ENCODE measurements at places on chromosomes 16 and 17.

GRCh38 chr17:73384926-73385325 is 73.1 kb upstream of the CDC42EP4 start:
- DNase-seq, result no peak

DNA sequence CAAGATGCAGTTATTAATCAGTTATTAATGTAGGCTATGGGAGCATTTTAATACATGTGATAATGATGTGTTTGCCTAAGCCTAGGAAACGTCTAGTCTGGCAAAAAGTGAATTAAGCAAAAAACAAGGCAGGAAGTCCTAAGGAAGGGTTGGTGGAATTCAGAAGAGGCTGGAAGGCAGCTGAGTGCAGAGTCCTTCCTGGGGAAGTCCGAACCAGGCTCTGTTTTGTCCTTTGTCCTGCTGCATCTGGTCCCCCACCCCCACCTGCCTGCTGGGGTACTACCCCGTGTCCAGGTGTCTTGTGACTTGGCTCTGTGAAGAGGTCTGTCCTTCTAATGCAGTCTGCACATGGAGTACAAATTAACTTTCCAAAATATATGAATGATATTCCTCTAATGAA is 1.5 kb upstream of the MYH10 start:
- no peak for DNase-seq

DNA sequence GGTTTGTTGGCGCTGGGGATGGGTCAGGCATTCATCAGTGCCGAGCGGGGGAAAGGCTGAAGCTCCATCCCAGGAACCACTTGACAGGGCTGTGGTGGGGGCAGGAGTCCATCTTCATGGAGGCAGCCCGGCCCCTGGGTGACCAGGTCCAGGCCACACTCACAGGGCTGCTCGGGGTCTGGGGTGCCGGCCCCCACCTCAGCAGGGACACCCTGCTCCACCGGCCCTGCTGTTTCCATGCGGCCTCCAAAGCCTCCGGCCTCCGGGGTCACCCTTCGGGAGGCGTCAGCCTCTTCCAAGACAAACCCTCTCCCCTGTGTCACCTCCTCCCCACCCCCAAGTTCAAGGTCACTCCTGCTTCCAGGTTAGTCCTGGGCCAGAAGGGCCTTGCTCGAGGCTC is 22.1 kb downstream of the GALNS start:
- no peak for DNase-seq

DNA sequence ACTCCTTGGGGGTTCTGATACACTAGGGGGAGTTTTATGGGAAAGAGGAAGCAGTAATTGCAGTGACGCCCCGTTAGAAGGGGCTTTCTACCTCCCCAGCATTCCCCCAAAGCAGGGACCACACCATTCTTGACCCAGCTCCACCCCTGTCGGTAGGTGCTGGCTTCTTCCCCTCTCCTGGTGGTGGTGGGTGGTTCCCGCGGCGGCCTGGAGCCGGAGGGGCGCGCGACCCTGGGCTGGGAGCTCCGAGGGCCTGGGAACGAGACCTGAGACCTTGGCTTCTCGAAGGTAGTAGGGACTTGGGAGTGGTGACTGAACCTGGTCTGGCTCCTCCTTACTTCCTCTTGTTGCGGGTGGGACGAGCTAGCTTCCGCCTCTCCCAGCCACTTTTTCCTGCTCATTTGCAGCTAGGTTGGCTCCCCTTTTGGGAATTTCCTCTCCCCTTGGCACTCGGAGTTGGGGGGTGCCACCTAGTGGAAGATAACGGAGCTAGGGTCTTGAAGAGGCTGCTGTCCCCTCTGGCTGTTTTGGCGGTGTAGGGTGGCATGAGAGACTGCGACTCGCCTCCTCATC is 438 bp downstream of the GRN start:
- no peak for DNase-seq

GRCh38 chr16:65808790-65809189 is 557.7 kb upstream of the CDH5 start:
- no peak for DNase-seq

GRCh38 chr16:87713451-87714229 is 52.1 kb downstream of the KLHDC4 start:
- DNase-seq, result peak; percentile 31

GRCh38 chr17:14297161-14297851 is 3.6 kb upstream of the HS3ST3B1 start:
- DNase-seq, result no peak

- no peak for DNase-seq
Measured at GRCh38 chr17:34653511-34653910, 74.1 kb downstream of the TMEM132E start.

DNA sequence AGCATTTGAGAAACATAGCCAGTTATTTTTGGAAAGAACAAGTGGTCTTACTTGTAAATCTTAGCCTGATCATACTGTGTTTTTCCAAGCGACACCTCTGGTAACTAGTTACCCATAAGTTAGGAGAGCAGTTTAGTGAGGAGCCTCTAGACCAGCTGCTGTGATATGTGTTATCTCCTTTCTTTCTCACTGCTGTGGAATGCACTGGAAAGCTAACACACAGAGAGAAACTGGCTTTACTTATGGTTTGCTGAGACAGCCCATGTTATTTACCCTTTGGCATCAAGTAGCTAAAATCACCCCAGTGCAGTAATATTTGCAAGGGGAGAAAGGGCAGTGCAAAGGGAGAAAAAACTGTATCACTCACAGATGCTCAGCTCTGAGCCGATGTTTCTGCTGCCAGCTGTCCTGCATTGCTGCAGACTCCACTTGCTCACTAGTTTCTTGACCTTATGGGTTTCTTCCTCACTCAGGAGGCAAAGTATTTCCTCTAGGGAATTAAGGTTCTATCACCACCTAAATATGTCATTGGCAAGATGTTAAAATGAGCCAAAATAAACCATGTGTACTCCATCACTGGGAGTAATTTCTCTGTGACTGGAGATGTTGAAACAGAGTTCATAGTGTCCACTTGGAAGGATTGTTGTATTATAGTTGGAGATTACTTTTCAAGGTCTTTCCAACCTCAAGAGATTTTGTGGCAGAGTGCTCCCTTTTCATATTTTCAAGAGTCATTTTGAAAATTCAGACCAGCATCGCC is 2.3 kb downstream of the RBFOX1 start:
- no peak for DNase-seq

- no peak for DNase-seq
Measured at GRCh38 chr17:43587647-43588046, 41.5 kb upstream of the ETV4 start.

DNA sequence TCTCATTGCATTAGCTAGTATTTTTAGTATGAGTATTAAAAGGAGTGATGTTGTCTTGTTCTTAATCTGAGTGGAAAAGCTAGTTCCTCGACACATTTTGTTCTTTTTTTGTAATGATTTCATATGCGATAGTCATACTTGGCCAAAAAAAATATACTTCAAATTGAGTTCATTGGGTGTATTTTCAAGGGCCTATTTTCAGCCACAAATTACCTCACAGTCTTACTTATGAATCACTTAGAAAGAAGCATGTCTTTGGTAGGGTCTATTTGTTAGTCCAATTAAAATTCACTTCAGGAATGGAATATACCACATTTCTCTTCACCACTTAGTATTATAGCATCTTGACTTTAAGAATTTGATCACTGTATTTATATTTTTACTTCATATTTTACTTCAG is 337.2 kb downstream of the CDH11 start:
- no peak for DNase-seq

DNA sequence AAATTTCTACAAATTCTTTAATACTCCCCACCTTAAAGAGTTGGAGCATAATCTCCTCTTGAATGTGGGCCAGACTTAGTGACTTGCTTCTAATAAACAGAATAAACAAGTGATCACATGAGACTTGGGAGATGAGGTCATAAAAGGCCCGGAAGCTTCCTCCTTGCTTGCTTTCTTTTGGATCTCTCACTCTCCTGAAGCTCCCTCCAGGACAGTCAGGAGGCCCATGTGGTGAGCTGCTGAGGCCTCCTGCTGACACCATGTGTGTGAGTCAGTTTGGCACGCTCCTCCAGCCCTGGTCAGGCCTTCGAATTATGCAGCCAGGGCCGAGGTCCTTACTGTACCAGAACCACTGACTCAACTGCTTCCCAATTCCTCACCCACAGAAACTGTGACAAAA is 53.2 kb downstream of the NDEL1 start:
- DNase-seq, result no peak

- DNase-seq, result no peak
Measured at GRCh38 chr17:2780256-2780655, 16.0 kb upstream of the RAP1GAP2 start.

All from stimulated activated CD8-positive, alpha-beta memory T cell treated with anti-CD3 and anti-CD28 coated beads, Interleukin-7, amount 100 ng/mL, for 1 hour (primary cell).